ENCODE measurements at places on chromosomes 16 and 17.
A peak's percentile ranks its signal among the peaks of the same experiment; 100 is the strongest.

GRCh38 chr16:53695070-53695469 lies 8.6 kb downstream of the RPGRIP1L start:
- DNase-seq, result no peak

GRCh38 chr16:73432850-73433730 lies 385.2 kb upstream of the ZFHX3 start:
- DNase-seq, result no peak

- no peak for DNase-seq
These were observed 13.3 kb downstream of the SLC16A3 start for GRCh38 chr17:82241926-82242697.

- no peak for DNase-seq
These were observed 69.2 kb downstream of the TANC2 start for GRCh38 chr17:63035271-63035670.

DNA sequence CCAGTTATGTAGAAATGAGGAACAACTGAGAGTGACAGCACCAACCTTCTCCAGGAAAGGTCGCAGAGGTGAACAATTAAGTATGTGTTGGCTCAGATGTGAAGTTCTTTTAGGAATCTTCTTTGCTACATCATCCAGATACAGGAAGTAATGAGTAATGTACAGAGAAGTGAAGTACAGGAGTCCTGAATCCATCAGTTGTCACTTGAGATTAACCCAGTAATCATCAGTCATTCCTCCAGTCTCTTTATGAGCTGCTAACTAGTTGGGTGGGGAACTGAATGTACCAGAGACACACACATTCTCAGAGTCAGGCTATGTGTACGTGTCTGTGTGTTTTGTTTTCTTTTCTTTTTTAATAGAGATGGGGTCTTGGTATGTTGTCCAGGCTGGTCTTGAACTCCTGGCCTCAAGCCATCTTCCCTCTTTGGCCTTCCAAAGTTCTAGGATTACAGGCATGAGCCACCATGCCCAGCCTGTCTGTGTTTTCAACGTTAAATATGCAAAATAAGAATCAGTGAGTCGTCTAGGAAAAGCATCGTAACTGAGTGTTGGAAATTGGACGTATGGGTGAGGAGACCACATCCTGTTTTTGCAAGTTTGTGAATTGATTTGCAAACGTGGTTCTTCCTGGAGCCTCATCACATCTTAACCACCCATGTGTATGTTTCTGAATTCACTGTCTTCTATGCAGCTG lies 19.9 kb downstream of the ZNF200 start:
- DNase-seq, result peak; percentile 67

Measured in CD4-positive, alpha-beta T cell treated with Interleukin-12 subunit alpha and Interleukin-12 subunit beta, for 1 hour (primary cell).